ENCODE measurements at places on chromosomes 4 and X.

- no peak for DNase-seq
These were observed 115.6 kb upstream of the NKX1-1 start for GRCh38 chr4:1521821-1522361.

GRCh38 chrX:45849261-45849862 lies 648.7 kb upstream of the DIPK2B start:
- peak; percentile 75 for DNase-seq

GRCh38 chr4:144597171-144597570 lies 48.8 kb upstream of the HHIP start:
- DNase-seq = no peak

DNA sequence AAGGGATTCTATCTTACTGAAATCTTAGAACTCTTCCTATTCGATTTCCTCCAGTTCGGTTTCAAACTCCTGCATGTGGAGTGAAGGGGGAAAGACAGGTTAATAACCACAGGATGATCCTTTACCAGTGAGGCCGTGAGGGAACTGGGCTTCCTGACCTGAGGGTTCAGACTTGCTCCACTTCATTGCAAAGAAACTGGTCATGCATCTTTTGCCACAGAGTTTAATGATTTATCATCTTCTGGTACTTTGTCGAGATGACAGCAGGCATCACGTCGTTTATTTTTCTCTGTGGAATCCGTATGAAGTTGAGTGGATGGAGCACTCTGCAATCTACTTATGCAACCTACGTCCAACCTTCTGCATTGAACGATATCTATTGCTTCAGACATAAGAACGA lies 145.9 kb upstream of the NLGN4X start:
- DNase-seq = no peak

DNA sequence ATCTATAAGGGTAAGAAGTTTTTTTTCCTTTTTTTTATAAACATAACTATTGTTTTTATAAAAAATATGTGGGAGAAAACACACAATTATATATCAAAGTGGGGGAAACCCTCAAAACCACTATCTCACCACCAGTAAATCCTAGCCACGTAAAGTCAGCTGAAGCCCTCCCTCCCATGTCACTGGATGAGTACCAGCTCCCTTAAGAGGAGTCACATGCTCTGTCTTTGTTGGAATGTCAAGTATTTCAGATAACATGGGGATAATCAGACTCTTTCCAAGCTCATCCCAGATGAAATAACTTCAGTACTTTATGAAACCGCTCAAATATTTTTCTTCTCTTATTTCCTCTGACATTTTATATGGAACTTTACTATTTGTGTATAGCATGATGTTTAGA lies 2.4 kb downstream of the MYOZ2 start:
- DNase-seq = no peak

GRCh38 chrX:118823263-118824172 lies at the start of gene ZCCHC12:
ZCCHC12 (plus strand) TSS chrX:118823824; CDS start chrX:118825245, 1,421 bp downstream.
- DNase-seq = peak; percentile 10

Measured in HT1080 (cell line).